ENCODE measurements at places on chromosomes 3 and 15. TPM values are rescaled to one million over a fixed set of nuclear protein-coding genes. Genes with fewer than 3 reads are reported as not detected.

The SERPINI2 gene
- not detected for total RNA-seq

The CIB1 gene
- total RNA-seq, result 89.2 TPM

The ITIH3 gene
- not detected for total RNA-seq

The GPR27 gene
- 0.46 TPM for total RNA-seq

The PCOLCE2 gene
- total RNA-seq, result not detected

The CCR8 gene
- 0.76 TPM for total RNA-seq

All from activated naive CD4-positive, alpha-beta T cell treated with anti-CD3 and anti-CD28 coated beads, Interleukin-2, amount 10 ng/mL, durations not matched to agents 5 hours and 36 hours (primary cell).